Stimulated activated CD8-positive, alpha-beta memory T cell treated with anti-CD3 and anti-CD28 coated beads, Interleukin-12 subunit alpha, Interleukin-12 subunit beta, amount 100 ng/mL, for 1 hour (primary cell): ENCODE measurements at places on chromosomes 1 and 21.

DNA sequence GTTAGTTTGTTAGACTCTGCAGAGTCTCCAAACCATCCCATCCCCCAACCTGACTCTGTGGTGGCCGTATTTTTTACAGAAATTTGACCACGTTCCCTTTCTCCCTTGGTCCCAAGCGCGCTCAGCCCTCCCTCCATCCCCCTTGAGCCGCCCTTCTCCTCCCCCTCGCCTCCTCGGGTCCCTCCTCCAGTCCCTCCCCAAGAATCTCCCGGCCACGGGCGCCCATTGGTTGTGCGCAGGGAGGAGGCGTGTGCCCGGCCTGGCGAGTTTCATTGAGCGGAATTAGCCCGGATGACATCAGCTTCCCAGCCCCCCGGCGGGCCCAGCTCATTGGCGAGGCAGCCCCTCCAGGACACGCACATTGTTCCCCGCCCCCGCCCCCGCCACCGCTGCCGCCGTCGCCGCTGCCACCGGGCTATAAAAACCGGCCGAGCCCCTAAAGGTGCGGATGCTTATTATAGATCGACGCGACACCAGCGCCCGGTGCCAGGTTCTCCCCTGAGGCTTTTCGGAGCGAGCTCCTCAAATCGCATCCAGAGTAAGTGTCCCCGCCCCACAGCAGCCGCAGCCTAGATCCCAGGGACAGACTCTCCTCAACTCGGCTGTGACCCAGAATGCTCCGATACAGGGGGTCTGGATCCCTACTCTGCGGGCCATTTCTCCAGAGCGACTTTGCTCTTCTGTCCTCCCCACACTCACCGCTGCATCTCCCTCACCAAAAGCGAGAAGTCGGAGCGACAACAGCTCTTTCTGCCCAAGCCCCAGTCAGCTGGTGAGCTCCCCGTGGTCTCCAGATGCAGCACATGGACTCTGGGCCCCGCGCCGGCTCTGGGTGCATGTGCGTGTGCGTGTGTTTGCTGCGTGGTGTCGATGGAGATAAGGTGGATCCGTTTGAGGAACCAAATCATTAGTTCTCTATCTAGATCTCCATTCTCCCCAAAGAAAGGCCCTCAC, at the start of gene OLIG2:
Gene OLIG2, plus strand, starts transcription at position 447 of the 954 bp plus-strand sequence. CDS start 928 bp downstream, outside the sequence.
- DNase-seq, result no peak

- DNase-seq, result peak; percentile 51
Observed at GRCh38 chr1:10692401-10693021, 103.9 kb downstream of the CASZ1 start.

GRCh38 chr1:207054491-207054890, 1.4 kb downstream of the PFKFB2 start:
- DNase-seq, result no peak

- DNase-seq, result no peak
Observed at GRCh38 chr1:175906370-175906769, 163.0 kb upstream of the TNR start.

DNA sequence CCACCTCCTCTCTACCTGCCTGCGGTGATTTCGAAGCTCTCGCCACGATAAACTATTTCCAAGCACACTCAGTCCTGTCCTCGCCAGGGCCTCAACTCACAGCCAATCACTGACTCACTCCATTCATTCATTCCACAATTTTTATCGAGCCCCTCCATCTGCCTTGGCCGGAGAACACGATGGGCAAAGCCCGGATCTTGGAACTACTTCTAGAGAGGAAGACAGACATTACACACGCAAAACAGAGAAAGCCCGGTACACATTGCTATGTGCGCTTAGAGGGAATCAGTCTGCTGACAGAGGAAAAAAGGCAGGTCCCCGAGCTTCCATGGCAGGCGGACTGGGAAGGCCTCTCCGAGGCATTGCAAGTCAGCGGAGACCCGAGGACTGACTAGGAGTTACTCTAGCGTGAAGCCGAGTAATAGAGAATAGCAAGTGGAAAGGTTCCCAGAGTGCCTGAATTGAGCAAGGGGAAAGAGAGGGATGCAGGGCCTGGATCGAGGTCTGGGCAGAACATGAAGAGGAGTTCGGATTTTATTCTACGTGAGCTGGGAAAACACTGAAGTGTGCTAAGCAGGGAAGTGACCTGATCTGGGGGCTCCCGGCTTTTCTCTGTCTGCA, 54.2 kb upstream of the DNAJC6 start:
- no peak for DNase-seq

DNA sequence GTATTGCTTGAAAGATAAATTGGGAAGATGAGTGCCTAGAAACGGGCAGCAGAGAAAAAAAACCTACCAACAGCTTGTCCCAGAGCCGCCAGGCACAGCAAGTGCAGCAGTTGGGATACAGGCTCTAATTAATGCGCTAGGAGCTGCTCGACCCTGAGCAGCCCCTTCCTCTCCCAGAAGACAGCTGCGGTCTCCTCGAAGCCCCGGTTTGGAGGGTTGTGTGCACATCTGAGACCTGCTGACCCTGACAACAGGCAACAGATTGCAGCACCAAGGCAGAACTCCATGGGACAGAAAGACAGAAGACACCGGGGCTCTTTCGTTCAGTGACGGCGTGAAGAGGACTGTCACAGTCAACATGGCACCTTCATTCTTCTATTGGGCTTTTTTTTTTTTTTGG, 101.4 kb downstream of the TSEN15 start:
- DNase-seq, result no peak

DNA sequence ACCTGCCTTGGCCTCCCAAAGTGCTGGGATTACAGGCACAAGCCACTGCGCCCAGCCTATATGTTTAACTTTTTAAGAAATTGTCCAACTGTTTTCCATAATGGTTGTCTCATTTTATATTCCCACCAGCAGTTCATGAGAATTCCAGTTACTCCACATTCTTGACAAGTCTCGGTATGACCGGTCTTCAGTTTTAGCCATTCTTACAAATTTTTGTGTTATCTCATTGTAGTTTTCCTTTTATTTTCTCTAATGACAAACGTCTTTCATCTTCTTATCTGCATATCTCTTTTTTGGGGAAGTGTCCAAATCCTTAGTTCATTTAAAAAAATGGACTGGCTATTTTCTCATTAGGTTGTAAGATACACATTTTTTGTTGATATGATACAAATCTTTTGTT, 132.5 kb downstream of the HS2ST1 start:
- DNase-seq, result no peak

- DNase-seq, result no peak
Observed at GRCh38 chr1:109910963-109911798, 532 bp downstream of the CSF1 start.

GRCh38 chr1:119435052-119435451, 20.1 kb downstream of the HSD3B2 start:
- DNase-seq, result no peak

DNA sequence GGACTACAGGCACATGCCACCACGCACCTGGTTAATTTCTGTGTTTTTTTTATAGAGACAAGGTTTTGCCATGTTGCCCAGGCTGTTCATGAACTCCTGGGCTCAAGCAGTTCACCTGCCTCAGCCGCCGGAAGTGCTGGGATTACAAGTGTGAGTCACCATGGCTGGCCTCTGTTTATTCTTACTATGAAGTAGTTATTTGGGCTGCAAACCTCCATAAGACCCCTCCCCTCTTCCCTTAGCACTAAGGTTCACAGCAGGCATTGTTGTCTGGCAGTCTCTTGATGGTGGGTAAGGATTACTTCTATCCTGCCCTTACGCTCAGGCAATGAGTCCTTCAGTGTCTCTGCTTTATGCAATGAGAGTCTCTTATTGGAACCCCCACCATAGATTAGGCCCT, 51.8 kb downstream of the ANGPTL1 start:
- no peak for DNase-seq

GRCh38 chr1:8201331-8201861, 116.5 kb upstream of the SLC45A1 start:
- DNase-seq, result no peak

DNA sequence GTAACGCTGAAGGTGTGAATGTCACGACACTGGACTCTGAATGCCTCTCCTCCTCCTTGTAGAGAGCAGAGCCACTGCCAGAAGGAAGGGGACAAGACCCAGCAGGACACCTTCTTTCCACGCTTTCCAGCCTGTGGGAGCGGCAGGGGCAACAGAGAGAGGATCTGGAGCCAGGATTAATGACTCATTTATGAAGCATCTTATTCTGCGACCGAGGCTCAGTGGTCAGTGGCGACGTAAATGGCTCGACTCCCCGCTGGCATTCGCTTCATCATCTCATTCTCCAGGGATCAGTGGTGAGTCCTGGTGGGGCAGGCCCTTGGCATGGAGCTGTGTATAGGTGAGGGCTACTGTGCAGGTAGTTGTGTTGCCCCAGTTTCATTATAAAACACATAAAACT, 4.6 kb downstream of the SLC37A1 start:
- DNase-seq, result no peak

- no peak for DNase-seq
Observed at GRCh38 chr1:36988741-36989193, 45.5 kb downstream of the GRIK3 start.

- no peak for DNase-seq
Observed at GRCh38 chr1:204714194-204714860, 28.8 kb upstream of the LRRN2 start.

GRCh38 chr1:59898927-59899326, 27.6 kb downstream of the CYP2J2 start:
- no peak for DNase-seq

GRCh38 chr1:203649551-203649998, 22.9 kb downstream of the ATP2B4 start:
- no peak for DNase-seq

DNA sequence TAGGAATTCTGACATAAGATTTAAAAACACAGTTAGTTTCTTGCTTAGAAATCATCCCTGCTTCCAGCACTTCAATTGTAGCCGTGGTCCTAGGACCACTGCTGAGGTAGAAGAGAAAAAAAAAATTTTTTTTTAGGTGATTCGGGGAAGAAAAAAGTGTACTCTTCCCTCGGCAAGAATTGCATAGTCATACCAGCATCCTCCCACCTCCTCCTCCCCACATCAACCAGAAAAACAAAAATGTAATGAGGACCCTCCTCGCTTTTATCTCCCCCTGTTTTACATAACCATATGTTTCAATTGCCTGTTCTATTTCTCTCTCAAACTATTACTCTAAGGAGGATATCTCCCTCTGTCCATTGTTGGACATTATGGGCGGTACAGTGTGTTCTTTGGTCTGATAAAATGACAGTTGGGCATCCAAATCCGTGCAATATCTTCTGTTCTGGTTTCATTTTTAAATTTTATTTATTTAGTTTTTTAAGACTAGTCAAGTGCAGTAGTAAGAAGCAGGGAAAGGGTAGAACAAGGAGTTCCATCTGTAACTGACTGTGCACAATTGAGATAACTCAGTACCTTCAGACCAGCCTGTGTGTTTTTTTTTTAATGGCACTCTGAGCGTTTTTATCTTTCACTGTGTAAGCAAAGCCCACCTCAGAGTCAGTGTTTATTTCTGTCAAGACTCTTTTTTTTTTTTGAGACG, 10.4 kb upstream of the MFSD2A start:
- DNase-seq, result no peak

GRCh38 chr1:156928043-156928602, 7.7 kb downstream of the LRRC71 start:
- no peak for DNase-seq

DNA sequence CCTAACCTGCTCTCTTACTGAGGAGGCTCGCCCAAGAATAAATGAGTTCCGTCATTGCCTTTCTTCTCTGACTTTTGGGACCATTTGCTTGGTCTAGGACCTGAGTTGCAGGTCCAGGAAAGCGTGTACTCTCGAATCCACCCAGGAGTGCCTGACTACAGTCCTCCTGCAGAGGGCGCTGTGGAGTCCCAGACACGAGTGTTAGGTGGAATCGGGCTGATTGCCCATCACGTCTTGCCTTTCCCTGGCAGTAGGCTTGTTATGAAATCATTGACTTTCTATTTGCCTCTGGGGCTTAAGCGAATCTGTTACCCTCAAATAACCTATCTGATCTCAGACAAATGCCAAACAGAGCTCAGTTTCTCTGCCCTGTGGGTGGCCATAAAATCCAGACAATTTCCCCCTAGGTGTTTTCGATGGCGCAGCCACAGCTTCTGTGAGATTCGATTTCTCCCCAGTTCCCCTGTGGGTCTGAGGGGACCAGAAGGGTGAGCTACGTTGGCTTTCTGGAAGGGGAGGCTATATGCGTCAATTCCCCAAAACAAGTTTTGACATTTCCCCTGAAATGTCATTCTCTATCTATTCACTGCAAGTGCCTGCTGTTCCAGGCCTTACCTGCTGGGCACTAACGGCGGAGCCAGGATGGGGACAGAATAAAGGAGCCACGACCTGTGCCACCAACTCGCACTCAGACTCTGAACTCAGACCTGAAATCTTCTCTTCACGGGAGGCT, at the start of gene IL20:
Gene IL20, plus strand, starts transcription at position 685 of the 733 bp plus-strand sequence. CDS start 230 bp downstream, outside the sequence.
- peak; percentile 83 for DNase-seq

GRCh38 chr21:14591377-14591776, 45.3 kb upstream of the SAMSN1 start:
- DNase-seq, result no peak

DNA sequence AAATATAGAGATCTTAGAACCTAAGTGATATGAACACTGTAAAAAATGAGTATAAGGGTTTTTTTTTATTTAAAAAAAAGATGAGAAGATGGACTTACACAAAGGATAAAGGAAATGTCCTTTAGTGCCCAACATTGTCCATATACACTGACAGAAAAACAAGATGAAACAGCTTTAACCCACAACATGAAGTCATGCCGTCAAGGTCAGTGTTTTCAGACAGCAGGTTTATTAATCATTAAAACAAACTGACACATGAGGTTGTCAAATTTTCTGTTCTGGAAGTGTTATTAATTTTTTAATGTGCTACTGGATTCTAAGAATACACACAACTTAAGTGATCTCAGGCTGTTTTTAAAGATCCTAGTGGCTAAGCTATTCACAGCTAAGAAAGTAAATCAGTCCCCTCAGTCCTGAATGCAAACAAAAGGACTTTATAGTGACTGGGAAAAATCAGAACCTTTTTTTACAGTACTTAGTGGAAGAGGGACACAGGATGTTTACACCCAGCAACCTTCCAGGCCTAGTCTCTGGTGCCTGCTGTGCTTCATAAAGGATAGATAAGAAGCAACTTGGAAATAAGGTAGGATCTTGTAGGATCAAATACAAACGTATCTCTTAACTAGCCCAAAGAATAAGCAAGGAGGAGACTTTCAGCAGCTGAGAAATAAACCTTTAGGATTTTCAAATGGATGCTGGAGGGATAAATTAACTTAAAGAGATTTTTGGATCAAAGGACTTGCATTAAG, 21.9 kb upstream of the PKN2 start:
- no peak for DNase-seq

DNA sequence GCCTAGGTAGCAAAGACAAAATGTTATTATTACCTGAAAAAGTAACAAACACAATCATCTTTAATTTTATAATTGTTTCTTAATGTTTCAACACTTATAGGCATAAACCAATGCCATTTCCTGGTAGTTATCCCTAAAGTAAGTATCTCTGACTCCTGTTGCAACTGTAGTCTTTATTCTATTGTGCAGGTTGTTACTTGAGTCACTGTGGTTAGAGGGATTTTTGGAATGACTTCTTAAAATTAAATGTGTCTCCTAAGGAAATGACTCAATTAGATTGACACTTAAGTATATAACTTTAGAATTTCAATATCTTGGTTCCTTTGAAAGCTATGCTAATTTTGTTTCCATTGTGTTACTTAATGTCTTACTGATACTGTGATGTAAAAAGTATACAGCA, 143.9 kb downstream of the PHTF1 start:
- no peak for DNase-seq
